ENCODE measurements at places on chromosomes 16 and 17.

DNA sequence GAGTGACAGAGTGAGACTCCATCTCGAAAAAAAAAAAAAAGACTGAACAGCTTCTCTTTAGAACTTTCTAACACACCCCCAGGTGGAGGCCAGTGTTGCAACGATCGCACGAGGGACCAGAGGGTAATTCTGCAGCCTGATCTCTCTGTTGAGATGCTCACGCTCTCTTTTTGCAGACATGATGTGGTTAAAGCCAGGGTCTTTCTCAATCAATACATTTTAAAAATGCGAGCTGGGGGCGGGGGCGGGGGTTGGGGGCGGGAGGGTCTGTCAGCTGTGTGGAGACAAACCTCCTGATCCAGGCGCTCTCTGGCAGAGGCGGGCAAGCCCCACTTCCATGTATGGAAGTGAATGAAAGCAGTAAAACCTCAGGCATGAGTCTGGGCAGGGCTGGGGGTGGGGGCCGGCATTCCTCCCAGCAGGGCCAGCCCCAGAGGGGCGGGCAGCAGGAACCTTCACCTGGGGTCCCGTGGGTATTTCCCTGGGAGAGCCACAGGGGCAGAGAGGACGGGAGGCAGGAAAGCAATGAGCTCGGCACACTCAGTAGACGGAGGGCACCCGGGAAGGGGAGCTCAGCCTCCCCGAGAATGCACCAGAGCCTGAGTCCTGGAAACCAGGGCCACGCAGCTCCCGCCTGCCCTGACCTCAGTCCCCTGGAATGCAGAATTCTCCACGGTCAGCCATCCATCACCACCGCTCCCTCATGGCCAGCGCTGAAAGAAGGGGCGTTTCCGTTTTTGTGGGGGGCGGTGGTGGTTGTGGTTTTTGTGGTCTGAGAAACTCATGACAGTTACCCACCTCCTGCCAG lies 28.0 kb downstream of the NXN start:
- peak; percentile 86 for DNase-seq

DNA sequence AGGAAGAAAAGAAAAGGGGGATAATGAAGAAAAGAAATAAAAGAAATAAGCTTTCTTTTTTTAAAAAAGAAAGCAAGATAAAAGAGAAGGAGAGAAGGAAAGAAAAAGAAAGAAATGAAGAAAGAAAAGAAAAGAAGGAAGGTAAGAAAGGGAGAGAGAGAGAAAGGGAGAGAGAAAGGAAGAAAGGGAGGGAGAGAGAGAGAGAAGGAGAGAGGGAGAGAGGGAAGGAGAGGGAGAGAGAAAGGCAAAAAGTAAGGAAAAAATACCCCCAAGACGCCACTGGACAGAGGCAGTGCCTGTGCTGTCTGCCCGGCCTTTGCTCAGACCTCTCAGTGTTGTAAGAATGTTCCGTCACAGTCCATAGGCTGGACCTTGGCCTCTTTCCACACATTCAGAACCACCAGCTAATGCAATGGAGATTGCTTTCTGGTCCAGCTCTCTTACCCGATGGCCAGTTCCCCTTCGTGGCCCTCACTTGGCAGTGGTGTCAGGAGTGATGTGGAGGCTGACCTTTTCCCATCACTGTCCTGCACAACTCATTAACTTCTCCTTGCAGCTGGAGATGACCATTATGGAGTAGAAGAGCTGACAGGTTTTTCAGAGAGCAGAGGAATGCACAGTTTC lies 14.3 kb upstream of the HNF1B start:
- DNase-seq, result no peak

DNA sequence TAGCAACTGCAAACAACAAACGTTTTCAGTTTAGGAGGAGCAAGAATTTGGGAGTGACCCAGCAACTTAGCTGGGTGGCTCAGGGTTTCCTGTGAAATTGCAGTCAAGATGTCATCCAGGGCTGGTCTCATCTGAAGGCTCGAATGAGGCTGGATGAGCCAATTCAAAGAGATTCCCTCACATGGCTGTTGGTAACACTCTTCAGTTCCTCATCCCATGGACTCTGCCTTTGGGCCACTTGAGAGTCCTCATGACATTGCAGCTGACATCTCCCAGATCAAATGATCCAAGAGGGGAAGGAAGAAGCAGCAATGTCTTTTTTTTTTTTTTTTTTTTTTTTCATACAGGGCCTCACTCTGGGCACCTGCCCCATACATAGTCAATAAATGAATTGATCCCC lies 26.3 kb downstream of the UBALD1 start:
- DNase-seq, result no peak

- peak; percentile 54 for DNase-seq
These were observed 13.3 kb upstream of the SDK2 start for GRCh38 chr17:73657473-73658116.

DNA sequence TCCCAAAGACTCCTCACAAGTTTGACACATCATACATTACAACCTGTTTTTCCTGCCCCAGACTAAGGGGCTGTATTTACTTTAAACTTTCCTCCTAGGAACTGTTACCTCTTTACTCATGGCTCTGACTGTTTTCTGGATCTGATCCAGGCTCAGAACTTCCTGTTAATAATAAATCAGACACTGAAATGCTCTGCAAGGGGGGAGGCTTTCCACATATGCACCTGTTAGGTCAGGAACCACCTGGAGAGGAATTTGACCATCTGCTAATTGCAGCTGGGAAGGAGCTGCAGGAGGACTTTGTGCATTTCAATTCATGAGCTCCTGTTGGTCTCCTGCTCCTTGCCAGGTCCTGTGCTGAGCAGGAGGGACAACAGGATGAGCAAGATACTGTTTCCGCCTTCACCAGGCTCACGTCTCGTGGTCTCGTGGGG lies 476.9 kb upstream of the CDH5 start:
- peak; percentile 2 for DNase-seq

DNA sequence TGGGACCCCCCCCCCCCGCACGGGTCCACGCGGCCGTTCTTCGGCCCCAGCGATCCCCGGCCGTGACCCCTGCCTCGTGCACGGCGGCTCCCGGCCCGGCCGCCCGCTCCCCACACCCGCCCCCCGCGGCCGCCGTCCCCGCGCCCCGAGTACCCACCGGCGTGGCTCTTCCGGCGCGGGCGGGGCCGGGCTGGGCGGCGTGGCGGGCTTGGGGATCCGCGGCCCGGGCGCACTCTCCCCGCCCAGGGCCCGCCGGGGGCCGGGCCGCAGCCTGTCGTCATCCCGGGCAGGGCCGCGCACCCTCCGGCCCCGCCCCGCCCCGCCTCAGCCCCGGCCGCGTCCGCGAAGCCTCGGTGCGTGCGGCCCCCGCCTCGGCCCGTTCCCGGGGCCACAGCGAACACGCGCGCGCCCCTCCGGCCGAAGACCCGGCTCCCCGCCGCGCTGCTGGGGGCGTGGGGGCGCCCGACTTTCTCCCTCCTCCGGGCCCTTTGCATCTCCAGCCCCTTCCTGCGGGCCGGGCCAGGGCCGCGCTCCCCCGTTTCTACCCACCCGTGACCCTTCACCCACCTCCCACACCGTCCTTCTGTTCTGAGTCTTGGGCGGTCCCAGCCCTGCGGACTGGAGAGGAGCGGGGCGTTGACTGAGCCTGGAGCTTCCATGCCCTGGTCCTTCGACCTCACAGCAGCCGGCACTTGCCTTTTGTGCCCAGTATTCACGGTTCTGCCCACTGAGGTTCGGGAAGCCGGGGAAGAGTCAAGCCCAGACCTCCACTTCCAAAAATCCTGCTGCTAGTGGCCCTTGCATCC lies 840 bp downstream of the MYO1C start:
- DNase-seq, result no peak

DNA sequence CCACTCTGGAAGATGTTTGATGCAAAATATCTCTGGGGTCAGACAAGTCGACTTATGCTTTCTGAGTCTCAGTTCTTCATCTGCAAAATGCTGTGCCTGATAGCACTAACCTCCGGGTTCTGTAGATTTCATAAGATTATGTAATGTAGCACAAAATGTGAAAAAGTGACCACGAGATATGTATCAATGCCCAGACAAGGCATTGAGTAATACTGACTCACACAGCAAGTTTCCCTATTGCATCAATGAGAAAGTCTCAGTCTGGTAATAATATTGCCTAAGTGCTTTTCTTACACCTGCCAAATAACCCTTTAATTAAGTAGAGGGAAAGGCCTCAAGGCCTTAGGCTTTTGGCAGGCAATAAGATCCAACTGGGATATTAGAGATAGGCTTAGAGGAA lies 41.4 kb upstream of the MMP2 start:
- peak; percentile 75 for DNase-seq

- peak; percentile 76 for DNase-seq
These were observed 60.4 kb downstream of the SLFN11 start for GRCh38 chr17:35312790-35313711.

GRCh38 chr17:78539781-78540180 lies 37.4 kb downstream of the DNAH17 start:
- no peak for DNase-seq

DNA sequence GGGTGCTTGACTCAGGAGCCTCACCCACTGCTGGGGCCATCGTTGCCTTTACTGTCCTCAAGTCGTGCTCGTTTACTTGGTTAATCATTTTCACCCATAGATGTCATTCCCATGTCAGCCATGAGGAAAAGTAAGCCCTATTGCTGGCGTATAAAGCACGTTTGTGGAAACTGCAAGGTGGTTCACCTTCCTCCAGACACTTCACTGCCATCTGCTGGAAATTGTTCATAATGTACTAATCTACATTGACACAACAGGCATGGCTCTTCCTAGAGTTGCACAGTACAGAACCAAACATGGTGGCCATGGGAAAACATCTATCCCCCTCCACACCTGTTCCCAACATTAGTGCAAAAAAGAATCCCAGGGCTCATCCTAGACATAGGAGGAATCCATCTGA lies 116.6 kb downstream of the ZNF18 start:
- DNase-seq, result peak; percentile 3

DNA sequence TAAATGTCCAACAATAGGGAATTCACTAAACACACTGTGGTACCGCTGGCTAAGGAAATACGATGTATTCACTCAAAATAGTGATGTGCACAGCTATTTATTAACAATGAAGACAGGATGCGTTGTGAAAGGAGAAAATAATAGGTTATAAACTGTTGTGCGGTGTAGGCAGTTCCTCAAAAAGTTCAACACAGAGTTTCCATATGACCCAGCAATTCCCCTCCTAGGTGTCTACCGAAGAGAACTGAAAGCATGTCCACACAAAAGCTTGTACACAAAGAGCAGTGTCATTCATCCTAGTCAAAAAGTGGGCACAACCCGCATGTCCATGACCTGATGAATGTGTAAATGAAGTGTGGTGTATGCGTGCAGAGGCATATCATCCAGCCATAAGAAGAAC lies 1.2 kb upstream of the CES1 start:
- no peak for DNase-seq

DNA sequence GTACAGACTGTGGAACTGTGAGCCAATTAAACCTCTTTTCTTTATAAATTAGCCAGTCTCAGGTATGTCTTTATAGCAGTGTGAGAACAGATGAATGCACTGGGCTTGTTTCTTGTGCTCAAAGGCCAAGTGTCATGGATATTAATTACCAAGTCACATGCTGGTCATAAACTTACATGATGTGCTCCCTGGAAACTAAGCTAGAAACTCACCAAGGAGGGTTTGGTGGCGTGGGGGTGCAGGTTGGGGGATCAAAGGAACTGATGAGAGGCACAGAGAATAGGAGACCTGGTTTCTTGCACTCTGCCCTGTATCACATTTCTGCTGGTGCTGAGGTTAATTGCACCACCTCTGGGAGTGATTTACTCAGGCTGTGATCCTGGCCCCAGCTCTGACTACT lies 31.2 kb upstream of the TMC5 start:
- DNase-seq, result no peak

GRCh38 chr17:38713456-38714075 lies 8.5 kb downstream of the MLLT6 start:
- no peak for DNase-seq

DNA sequence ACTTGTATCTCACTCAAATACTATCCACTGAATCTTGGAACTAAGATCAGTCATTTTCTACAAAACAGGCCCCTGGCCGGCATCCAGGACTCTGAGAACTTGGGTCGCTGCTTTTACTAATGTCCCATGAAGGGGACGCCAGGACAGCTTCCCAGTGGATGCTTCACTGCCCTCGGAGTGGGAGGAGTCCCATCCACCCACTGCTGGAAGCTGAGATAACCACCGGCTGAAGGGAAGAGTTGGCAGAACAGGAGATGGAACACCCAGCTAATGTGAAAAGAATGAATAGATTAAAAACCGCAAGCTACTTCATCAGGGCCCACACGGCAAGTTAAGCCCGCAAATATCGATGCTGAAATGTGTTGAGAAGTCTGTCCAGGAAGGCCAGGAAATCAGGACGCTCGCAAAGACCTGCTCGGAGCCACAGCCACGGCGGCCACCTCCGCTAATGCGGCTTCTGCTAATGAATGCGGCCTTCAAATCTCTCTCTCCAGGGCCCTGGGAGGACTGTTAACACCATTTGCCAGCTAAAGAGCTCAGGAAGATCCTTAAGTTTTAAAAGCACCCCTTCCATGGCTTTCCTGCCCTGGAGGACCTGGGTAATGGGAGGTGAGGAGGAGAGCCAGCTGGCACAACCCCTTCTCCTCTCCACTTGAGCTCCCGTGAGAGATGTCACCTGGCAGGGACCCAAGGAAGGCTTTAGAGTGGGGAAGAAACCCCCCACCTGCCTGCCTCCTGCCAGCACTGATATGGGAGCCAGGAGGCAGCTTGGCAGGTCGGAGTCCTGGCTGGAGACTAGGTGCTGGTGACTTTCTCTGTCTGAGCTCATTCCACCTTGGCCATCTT lies 226.6 kb upstream of the RPL38 start:
- DNase-seq, result peak; percentile 50

- DNase-seq, result no peak
These were observed 99.8 kb downstream of the NLK start for GRCh38 chr17:28142305-28142704.

DNA sequence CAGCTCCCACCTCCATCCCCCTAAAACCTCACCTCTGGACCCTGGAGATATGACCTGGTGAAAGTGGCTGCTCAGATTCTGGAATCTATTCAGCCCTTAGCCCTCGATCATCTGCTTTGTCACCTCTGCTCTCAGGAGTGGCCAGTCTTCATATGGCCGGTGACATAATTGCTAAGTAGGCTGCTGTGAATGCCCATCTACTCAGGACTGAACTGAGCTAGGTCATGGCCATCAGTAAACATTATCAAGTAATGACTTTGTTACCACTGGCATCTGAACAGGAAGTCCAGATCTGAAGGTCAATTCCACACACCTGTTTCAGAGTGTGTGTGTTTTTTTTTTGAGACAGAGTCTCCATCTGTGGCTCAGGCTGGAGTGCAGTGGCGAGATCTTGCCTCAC lies 78.6 kb downstream of the CDK5R1 start:
- no peak for DNase-seq

- no peak for DNase-seq
These were observed 24.8 kb upstream of the KDM6B start for GRCh38 chr17:7809086-7809790.

GRCh38 chr17:79826204-79826680 lies 13.0 kb downstream of the CBX4 start:
- no peak for DNase-seq

DNA sequence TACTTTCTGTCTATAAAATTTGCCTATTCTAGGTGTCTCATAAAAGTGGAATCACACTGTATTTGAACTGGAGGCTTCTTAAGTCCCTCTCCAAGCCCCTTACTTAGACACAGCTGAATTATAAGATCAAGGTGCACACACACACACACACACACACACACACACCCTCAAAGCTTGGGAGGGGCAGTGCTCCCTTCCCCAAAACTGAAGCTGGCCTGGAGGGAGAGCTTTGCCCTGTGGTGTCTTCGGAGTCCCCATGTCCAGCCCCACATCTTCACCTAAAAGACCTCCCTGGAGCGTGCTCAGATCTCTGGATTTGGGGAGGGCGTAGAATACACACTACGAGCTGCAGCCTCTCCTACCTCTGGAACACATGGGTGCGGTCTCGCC lies 828 bp downstream of the EMP2 start:
- no peak for DNase-seq
